ENCODE measurements at places on chromosomes 3 and 15.
A peak's percentile ranks its signal among the peaks of the same experiment; 100 is the strongest.

GRCh38 chr3:171711461-171712170 lies 98.7 kb downstream of the PLD1 start:
- DNase-seq = no peak

DNA sequence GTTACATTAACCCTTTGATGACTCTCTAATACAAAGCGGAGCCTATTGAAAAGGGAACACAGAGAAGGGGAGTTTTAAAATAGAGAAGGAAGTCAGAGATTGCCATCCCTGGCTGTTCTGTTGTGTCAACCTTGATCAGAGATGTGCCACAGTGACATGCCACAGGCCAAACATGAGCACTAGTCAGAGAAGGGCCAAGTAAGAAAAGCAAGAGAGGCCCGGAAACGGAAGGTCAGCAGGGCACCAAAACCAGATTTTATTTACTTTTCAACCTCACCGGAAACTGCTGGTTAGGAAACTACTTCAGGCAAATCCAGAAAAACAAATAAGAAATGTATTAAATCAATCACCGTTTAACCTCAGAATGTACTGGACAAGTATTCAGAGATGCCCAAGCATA lies 171.8 kb downstream of the ALCAM start:
- DNase-seq = no peak

- no peak for DNase-seq
These were observed 9.2 kb downstream of the ALPK3 start for GRCh38 chr15:84826369-84826823.

DNA sequence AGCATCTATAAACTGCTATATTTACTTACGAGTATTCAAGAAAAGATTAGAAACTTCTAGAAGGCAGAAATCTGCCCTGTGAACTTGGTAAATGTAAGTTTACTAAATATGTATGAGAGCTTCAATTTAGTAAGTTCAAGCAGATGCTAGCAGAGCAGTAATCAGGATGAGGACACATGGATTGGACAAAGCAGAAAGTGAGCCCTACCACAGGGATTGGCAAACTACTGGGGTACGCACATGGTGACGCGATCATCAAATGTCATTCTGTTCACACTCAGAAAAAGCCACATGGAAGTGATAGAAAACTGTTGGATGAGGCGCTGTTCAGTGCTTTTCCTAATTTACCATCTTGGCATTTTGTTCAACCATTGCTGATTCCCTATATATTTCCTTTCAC lies 360.2 kb upstream of the ZNF385D start:
- no peak for DNase-seq

DNA sequence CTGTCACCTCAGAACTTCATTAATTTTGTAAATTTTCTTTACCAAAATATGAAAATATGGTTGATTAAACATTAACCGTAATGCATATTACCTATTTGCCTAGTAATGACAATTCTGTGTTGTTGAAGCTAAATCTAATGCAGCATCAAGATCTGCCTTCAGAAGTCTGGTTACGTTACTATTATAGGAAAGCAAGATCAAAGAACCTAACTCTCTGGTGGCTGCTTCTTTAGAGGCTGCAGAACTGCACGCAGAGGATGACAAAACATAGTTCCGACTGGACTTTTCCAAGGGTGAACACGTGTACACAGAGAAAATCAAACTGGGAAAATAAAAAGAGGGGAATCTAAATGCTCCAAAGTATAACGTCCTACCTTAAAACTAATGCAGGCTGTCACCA lies 20.5 kb downstream of the CD47 start:
- no peak for DNase-seq

- DNase-seq = no peak
These were observed 32.7 kb upstream of the LAMP3 start for GRCh38 chr3:183195266-183195665.

GRCh38 chr3:135197246-135197645 lies 402.2 kb downstream of the EPHB1 start:
- no peak for DNase-seq

GRCh38 chr3:19595884-19596283 lies 338.1 kb downstream of the EFHB start:
- DNase-seq = no peak

GRCh38 chr3:189966843-189967242 lies 153.9 kb downstream of the P3H2 start:
- no peak for DNase-seq

- DNase-seq = no peak
These were observed at the start of gene ALDH1L1 for GRCh38 chr3:126180477-126181397. TSS of gene ALDH1L1 (minus strand) at chr3:126180586. CDS start at chr3:126160979, 19,607 bp downstream.

- DNase-seq = no peak
These were observed 783 bp downstream of the ITIH1 start for GRCh38 chr3:52777959-52778805.

DNA sequence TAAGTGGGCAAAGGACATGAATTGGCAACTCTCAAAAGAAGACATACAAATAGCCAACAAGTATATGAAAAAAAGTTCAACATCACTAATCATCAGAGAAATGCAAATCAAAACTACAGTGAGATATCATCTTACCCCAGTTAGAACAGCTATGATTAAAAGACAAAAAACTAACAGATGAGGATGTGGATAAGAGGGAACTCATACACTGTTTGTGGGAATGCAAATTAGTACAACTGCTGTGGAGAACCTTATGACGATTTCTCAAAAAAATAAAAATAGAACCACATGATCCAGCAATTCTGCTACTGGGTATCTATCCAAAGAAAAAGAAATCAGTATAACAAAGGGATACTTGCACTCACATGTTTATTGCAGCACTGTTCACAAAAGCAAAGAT lies 28.6 kb downstream of the NEK10 start:
- DNase-seq = no peak

GRCh38 chr3:141876891-141877621 lies 613 bp downstream of the ATP1B3 start:
- peak; percentile 23 for DNase-seq

Data from GM18507 (cell line).